Hematopoietic multipotent progenitor cell treated with erythropoietin and hydrocortisone succinate and interleukin-3 and kit ligand, for 8 days (in vitro differentiated cells): ENCODE measurements at places on chromosomes 12 and 14.

GRCh38 chr12:69417741-69418167 lies 52.4 kb upstream of the FRS2 start:
- DNase-seq: no peak

DNA sequence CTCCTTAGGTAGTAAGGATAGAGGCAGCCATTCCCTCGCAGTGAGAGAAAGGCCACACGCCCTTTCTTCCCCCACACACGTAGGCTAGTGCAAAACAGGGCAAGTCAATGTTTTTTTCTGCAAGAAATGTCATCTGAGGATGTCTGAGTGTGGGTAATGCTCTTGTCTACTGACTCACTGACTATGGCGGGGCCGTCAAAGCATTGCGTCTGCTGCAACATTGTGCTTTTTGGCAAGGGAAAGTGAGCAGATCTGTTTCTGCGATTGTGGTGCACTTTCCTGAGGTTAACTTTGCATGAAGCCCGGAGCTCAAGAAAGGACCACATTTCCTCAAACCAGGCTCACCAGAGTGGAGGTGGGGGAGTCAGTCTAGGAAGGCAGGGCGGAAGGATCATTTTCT lies 181.6 kb upstream of the GZMB start:
- no peak for DNase-seq

- DNase-seq: peak; percentile 57
Observed at GRCh38 chr12:47268501-47269454, 189.0 kb upstream of the AMIGO2 start.

DNA sequence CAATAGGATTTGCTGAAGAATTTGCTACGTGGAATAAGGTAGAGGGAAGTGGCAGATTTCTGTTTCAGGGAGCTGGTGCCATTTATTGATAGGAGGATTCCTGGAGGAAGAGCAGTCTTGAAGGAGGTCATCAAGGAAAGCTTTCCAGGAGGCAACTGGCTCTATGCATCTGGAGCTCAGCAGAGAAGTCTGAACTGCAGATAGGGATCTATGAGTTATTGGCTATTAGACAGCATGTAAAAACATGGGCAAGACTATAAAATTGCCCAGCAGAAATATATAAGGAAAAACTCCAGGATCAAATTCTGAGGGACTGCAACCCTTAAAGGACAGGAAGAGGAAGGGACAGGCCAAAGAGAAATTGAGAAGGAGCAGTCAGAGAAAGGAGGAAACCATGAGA lies 8.9 kb upstream of the RAP1B start:
- no peak for DNase-seq

DNA sequence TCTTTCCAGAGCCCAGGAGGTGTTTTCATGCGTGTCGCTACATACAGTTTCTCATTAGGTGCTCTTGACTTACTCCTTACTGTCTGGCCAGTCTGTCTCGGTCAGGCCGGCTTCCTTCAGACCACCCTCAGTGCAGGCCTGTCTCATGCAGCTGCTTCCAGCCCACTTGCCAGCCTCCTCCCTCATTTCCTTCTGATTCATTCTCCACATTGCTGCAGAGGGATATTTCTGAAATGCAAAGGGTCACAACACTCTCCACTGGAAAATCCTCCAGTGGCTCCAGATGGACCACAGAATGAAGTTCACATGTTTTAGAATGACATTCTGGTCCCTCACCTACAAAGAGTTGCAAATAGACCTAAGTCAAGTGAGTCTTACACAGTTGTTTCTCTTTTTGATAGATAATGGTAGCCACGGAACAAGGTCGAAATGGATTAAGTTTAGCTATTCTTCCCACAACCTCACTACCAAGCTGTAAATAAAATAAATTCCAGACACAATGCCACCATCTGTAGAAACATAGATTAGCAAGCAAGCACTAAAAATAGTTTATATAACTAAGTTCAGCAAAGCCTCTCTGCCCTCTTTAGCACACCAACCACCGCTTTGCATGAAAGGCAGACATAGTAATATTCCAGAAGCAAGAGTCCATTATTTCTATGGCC lies 146.9 kb downstream of the ESR2 start:
- DNase-seq: no peak

DNA sequence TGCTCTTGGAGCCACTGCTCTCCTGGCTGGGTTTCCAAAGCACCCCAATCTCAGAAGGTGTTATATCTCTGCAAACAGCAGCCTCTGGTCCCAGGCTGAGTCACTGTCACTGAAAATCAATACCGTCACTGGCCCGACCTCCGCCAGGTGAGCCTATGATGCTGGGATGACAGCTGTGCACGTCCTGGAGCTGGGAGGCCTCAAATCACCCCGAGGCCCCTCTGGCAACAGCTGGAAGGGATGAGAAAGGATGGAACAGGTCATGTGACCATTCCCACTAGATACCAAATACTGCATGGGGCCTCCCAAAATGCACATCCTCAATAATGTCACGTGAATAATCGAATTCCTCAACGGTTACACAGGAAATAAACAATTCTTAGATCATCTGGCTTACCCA lies 190.8 kb downstream of the TTC7B start:
- no peak for DNase-seq
